ENCODE measurements at places on chromosomes 11 and 22.

GRCh38 chr11:60869451-60869825 is 2.1 kb downstream of the ZP1 start:
- DNase-seq = no peak

DNA sequence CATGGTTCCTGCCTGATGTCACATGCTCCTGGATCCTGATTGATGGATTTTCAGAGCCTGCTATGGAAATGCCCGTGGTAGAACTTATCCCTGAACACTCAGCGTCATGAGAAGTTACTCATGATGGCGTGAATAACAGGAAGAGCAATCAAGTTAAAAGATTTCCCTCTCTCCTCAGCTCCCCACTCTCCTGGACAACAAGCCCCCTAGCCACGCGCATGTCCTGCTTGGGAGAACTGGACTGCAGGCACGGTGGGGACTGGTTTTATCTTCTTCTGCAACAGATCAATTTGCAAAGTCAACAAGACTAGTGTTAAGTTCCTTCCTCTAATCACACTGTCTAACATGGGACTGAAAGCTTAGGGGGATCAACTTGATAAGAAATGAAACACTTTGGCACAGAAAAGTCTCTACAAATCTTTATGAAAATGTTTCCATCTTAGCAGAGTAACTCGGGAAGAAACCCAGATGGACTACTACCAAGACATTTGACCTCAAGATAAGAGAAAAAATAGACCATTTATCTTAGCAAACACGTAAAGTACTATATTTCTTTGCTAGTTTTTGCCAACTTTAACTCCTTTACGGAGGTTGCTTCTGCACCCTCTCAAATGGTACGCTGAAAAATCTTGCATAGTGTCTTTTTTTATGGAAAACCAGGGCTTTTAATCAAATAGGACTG is 27.6 kb downstream of the POU2AF1 start:
- DNase-seq = no peak

- no peak for DNase-seq
These were observed 252.1 kb upstream of the CCDC179 start for GRCh38 chr11:23112390-23112789.

- DNase-seq = no peak
These were observed 31.6 kb downstream of the SLC36A4 start for GRCh38 chr11:93166194-93166593.

DNA sequence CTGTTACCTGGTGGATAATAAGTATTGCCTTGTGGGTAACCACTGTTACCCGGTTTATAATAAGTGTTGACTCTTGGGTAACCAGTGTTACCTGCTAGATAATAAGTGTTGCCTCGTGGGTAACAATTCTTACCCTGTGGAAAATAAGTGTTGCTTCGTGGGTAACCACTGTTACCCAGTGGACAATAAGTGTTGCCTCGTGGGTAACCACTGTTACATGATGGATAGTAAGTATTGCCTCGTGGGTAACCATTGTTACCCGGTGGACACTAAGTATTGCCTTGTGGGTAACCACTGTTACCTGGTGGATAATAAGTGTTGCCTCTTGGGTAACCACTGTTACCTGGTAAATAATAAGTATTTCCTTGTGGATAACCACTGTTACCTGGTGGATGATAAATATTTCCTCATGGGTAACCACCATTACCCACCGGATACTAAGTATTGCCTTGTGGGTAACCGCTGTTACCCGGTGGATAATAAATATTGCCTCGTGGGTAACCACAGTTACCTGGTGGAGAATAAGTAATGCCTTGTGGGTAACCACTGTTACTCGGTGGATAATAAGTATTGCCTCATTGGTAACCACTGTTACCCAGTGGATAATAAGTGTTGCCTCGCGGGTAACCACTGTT is 8.7 kb upstream of the NXPE4 start:
- DNase-seq = no peak

GRCh38 chr11:86483940-86484794 is 109.5 kb downstream of the CCDC81 start:
- no peak for DNase-seq

- DNase-seq = no peak
These were observed 8.9 kb downstream of the TOM1 start for GRCh38 chr22:35308480-35309021.

DNA sequence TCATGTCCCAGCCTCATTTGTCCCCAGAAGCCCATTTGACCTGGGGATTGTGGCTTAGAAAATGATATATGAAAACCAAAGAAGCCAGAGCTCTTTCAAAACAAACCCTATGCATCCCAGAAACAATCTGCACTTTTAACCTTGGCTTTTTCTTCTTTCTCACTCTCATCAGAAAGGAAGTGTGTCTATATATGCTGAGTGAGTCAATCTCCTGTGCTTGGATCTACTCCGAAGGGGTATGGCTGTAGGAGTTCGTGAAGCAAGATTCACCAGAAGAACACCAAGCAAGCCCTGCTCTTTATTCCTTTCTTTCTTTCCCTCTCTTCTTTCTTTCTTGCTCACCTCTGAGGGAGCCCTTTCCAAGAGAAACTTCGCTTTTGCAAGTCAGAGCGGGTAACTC is 636 bp downstream of the PAMR1 start:
- no peak for DNase-seq

GRCh38 chr11:133619973-133620372 is 87.7 kb upstream of the OPCML start:
- DNase-seq = no peak
